ENCODE measurements at places on chromosomes 13 and 19. TPM values are rescaled to one million over a fixed set of nuclear protein-coding genes. Genes with fewer than 3 reads are reported as not detected.
A peak's percentile ranks its signal among the peaks of the same experiment; 100 is the strongest.

GRCh38 chr13:49549289-49549688 is 36.1 kb downstream of the RCBTB1 start:
- DNase-seq = no peak

GRCh38 chr19:1882089-1882785 is 3.1 kb downstream of the ABHD17A start:
- peak; percentile 92 for DNase-seq

DNA sequence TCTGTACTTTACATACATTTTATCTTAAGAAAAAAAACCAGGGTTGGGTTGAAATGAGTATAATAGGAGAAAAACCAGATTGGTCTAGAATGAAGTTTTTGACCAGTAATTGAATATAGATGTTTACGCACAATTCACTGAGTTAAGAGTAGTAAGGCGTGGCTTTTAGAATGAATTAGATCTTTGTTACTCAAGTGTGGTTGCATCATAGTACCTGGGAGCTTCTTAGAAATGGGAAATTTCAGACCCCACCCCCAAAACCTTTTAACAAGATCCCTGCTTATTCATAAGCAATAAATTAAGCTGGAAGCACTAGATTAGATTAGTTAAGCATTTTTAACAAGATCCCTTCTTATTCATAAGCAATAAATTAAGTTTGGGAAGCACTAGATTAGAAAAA is 28.7 kb upstream of the LMO7 start:
- no peak for DNase-seq

- no peak for DNase-seq
These were observed 728.9 kb downstream of the EFNB2 start for GRCh38 chr13:105806628-105806920.

The ZNF570 gene
- 5.3 TPM for total RNA-seq

The GNA15 gene
- total RNA-seq = 45.5 TPM

The TTYH1 gene
- not detected for total RNA-seq

The GSX1 gene
- total RNA-seq = not detected

The ARRDC5 gene
- total RNA-seq = 0.20 TPM

The C19orf73 gene
- total RNA-seq = 2.0 TPM

GRCh38 chr19:948842-949496 is 23.1 kb downstream of the ARID3A start:
- no peak for DNase-seq

The MYBPC2 gene
- 0.11 TPM for total RNA-seq

DNA sequence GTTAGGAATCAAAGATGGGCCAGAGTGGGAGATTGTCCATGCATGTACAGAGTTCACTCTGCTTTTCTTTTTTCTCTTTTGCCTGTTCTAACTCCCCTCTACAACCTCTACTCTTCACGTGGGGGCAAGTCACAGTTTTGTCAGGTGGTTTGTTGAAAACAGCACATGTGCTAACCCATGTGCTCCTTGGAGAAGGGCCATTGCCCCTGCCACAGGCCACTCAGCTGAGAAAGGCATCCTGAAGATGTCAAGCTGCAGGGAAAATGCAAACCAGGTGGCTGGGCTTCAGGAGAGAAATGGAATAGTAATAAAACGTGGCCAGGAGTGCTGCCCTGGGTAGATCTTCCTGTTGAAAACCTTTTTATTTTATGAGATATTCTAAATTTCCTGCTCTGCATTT is 35.3 kb upstream of the SLC10A2 start:
- no peak for DNase-seq

The CPB2 gene
- not detected for total RNA-seq

DNA sequence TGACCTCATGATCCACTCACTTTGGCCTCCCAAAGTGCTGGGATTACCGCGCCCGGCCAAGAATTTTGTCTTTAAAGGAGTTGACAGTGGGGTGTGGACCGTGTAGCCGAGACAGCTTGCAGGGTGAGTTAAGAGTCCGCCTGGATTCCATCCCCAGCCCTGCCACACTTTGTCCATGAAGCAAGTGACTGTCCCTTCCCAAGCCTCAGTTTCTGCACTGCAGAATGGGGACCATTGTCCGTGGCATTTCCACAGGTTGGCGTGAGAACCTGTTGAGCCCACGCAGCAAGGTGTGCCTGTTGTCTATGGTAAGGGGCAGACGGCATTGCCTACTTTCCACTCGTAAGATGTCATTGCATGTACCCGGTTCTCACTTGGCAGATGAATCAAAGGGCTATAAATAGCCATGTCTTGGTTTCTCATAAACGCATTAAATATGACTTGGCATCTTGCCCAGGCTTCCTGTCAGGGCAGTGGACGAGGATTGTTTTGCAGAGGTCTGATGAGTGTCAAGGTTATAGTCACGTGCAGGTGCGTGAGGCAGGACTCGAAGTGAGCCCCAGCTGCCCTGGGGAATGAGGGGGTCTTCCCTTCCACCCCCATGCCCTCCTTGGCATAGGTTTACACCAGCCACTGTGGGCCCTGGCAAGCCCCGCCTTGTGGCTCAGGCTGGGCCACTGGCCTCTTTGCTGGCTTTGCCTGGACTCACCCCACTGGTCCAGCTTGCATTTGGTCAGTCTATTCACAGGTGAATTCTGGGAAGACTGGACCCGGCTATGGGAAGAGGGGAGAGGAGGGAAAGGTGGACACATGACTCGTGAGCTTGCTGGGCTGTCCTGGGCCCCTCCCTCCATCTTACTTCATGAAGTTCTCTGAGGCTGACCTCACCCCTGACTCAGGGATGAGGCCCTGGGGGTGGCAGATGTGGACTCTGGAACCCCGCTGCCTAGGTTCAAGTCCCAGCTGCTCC is 14.6 kb downstream of the FAM187B start:
- DNase-seq = peak; percentile 93

The RGL3 gene
- total RNA-seq = not detected

DNA sequence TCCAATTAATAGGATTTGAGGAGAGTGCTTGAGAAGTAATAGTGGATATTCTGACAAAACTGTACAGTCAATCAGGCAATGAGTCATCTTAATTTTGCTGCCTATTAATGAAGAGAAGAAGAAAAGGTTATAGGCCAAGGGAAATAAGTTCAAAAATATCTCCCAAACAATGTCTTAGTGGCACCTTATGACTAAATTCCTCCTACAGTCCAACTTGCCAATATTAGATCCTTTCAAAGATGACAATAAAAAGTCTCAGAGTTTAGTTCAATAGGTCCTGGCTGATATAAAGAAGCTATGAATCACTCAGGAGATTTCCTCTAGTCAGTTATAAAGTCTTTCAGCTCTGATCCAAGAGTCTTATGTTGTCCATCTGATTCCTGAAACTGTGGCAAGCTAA is 27.9 kb downstream of the UGGT2 start:
- DNase-seq = no peak

DNA sequence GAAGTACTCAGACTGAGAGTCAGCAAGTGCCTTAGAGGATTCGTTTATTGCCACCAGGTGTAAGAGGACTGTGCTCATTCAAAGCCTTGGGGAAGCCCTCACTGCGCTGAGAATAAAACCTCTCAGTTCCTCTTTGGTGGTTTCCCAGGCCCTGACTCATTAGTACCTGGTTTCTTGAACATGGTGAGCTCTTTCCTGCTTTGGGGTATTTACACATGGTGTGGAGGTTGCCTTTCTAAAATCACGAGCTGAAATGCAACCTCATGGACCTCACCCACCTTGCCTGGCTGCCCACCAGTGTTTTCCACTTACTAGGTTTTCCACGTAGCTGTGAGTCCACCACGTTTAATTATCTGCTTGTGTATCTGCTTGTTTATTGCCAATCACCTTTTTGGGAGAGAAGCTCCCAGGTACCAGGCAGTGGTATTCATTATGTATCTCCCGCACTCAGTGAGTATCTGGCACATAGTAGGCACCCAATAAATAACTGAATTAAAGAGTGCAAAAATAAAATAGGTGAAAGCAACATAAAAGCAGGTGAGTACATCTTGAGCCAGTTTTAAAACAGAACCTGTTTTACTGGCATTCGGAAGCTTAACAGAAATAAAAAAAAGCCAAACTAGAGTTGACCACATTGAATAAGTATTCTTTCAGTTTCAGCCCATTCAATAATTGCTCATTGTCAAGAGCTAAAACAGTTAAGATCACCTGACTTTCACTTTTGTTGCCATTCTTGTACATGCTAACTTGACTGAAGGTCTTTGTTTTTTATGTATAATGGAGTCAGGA is 533.0 kb downstream of the MYO16 start:
- DNase-seq = peak; percentile 71

- no peak for DNase-seq
These were observed 757 bp downstream of the WASF3 start for GRCh38 chr13:26558074-26558805.

- no peak for DNase-seq
These were observed 15.2 kb downstream of the SAE1 start for GRCh38 chr19:47145639-47146486.

- DNase-seq = no peak
These were observed 42.3 kb downstream of the USPL1 start for GRCh38 chr13:30659980-30660379.

DNA sequence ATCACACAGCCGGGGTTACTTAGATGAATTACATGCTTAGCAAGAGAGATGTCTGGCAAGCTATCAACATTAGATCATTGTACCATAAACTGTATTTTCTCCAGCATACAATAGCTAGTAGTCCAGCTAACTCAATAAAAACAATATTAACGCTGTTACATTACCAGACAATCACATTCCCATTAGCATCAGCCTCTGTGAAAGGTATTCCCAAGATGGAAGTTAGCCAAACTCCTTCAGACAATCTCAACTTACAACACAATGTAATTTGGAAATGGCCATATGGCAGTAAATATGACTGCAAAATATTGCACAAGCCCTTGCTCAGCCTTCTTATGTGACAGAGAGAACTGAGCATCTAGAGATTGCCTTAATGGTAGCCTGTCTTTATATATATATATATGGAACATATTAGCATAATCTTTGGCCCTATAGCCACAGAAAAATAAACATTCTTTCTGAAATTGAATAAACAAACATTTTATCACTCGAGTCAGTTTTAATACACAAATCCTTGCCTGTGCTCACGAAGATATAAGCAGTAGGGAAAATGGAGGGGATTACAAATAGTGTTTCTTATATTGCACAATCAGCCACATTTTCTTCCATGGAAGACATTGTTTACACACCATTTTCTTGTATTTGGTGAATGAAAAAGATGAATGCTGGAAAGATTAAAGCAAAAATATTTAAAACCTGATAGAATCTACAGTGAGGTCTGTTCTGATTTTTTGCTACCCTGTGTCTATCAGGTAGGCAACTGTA is 1060.5 kb downstream of the DIAPH3 start:
- DNase-seq = no peak

- DNase-seq = no peak
These were observed 24.4 kb downstream of the FAM124A start for GRCh38 chr13:51246418-51247277.

- DNase-seq = no peak
These were observed 27.9 kb upstream of the FLT1 start for GRCh38 chr13:28522871-28523270.

The MED16 gene
- total RNA-seq = 37.8 TPM

The ZNF345 gene
- 3.6 TPM for total RNA-seq

- no peak for DNase-seq
These were observed 13.4 kb downstream of the UBXN6 start for GRCh38 chr19:4443966-4444764.

GRCh38 chr13:98994080-98994479 is 16.2 kb upstream of the DOCK9 start:
- DNase-seq = no peak

- DNase-seq = no peak
These were observed 4.2 kb downstream of the KLK12 start for GRCh38 chr19:51030631-51031030.

The POU2F2 gene
- 37.7 TPM for total RNA-seq

DNA sequence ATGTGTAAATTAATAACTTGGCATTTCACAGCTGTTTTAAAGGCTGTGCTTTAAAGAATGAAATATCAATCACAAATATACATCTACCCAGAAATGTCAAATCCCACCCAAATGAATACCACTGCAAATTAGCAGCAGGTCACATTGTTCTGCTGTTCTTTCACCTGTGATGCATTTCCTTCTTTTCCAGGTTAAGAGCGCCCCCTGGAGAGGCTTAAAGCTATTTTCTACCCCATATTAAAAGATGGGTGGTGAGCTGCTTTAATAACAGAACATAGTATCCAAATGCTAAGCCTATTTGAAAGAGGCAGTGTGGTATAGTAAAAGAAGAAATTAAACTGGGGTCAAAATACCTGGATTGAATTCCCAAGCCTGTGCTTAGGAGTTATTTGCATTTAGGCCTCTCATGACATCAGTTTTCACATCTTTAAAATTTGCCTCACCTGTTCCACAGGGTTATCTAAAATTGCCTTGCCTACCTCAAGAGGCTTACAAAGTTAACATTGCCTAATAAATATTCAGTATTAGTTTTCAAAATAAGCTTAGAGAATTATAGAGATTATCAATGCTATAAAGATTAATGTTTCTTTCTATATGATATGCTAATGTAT is 396.9 kb upstream of the SLITRK5 start:
- DNase-seq = peak; percentile 53

GRCh38 chr13:89980896-89981295 is 1366.6 kb upstream of the MIR17HG start:
- no peak for DNase-seq

GRCh38 chr13:49371943-49372613 is 71.8 kb downstream of the CAB39L start:
- no peak for DNase-seq

The GZMM gene
- 58.5 TPM for total RNA-seq

GRCh38 chr13:28099396-28100149 is 803 bp downstream of the FLT3 start:
- no peak for DNase-seq

DNA sequence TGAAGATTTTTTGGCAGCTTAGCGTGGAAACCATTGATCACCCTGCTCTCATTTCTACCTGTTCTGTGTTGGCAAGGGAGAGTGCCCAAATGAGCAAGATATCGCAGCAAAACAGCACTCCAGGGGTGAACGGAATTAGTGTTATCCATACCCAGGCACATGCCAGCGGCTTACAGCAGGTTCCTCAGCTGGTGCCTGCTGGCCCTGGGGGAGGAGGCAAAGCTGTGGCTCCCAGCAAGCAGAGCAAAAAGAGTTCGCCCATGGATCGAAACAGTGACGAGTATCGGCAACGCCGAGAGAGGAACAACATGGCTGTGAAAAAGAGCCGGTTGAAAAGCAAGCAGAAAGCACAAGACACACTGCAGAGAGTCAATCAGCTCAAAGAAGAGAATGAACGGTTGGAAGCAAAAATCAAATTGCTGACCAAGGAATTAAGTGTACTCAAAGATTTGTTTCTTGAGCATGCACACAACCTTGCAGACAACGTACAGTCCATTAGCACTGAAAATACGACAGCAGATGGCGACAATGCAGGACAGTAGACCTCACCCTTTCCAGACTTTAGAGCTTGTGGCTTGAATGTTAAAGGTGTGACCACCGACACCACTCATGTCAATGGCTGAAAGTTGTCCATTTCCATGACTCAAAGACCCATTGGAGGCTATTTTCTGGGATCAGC is 5.8 kb downstream of the CEBPG start:
- DNase-seq = no peak

DNA sequence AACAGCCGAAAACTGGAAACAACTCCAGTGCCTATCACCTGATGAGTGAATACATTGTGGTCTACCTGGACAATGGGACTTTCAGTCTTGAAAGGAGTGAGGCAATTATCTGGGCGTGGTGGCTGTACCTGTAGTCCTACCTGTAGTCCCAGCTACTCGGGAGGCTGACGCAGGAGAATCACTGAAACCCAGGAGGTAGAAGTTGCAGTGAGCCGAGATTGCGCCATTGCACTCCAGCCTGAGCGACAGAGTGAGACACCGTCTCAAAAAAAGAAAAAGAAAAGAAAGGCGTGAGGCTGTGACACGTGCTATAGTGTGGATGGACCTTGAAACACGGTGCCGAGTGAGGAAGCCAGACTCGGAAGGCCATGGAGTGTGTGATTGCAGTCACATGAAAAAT is 4.1 kb upstream of the NTN5 start:
- no peak for DNase-seq
